ENCODE measurements at places on chromosomes 11 and 22.

DNA sequence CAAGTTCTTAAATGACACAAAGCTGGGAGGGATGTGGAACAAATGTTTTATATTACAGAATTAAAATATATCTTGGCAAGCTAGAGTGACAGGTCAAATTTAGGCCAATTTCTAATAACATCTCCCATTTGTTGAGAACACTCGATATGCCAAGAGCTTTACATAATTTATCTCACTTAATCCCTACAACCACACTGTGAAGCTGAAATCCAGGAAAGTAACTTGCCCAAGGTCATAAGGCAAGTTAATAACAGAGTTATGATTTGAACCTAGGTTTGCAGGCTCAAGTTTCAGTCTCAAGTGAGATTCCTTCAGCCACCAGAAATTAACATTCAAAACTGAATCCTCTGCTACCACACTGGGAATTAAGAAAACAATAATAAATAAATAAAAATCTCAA is 38.3 kb downstream of the RAB30 start:
- DNase-seq, result no peak

GRCh38 chr11:111463276-111463675 is 48.9 kb downstream of the BTG4 start:
- DNase-seq, result no peak

- DNase-seq, result no peak
Measured at GRCh38 chr11:19442554-19442910, 201.8 kb upstream of the E2F8 start.

- no peak for DNase-seq
Measured at GRCh38 chr11:108032800-108033199, 24.1 kb downstream of the CUL5 start.

DNA sequence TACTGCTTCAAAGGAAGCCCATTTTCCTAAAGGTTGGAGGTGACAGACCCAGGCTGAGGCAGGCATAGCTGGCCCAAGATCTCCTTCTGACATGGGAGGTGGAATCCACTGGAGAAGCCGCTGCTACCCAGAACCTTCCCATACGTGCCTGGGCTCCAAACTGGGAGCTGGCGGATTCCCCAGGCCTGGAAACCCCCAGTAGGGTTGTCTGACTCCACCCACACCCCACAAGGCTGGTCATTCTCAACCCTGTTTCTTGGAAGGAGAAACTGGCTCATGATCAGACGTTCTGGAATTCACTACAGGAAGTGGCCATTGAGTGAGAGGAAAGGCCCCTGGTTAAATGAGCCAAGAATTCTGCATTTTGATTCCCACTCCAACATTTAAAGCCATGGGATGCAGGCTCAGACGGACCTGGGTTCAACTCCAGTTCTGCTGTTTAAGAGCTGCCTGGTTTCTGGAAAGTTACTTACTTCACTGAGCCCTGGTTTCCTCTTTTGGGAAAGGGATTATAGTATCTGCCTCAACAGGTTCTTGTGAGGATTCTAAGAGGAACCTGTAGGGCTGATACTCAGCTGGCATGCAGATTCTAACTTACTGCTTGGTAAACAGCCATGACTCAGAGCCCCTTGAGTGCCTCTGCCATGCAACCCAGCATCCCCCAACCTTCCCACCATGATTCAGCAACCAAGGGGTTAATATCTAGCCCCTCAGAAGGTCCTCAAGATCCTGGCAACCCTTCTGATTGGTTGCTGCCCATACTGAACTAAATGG is 19.4 kb upstream of the TSKU start:
- peak; percentile 67 for DNase-seq

DNA sequence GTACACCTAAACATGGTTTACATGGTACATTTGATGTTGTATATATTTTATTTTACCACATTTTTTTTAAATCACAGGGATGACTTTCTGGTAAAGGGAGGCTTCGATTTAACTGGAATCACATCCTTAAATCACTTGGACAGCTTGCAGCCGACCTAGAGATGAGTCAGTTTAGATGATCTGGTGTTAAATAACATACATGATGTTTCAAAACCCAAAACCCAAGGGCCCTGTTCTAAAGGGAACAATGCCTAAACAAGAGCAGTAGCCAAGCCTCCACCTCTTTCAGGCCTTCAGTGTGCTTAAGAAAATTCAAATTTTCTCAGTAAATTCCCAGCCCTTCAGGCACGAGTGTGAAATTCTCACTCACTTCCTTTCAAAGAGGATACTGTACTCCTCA is 108.8 kb downstream of the WT1 start:
- DNase-seq, result no peak

Data from amniotic stem cell (primary cell).